Activated T-cell treated with anti-CD3 and anti-CD28 coated beads, Interleukin-2, amount 50 U/mL, for 48 hours (primary cell): ENCODE measurements at places on chromosomes 6 and 20.

DNA sequence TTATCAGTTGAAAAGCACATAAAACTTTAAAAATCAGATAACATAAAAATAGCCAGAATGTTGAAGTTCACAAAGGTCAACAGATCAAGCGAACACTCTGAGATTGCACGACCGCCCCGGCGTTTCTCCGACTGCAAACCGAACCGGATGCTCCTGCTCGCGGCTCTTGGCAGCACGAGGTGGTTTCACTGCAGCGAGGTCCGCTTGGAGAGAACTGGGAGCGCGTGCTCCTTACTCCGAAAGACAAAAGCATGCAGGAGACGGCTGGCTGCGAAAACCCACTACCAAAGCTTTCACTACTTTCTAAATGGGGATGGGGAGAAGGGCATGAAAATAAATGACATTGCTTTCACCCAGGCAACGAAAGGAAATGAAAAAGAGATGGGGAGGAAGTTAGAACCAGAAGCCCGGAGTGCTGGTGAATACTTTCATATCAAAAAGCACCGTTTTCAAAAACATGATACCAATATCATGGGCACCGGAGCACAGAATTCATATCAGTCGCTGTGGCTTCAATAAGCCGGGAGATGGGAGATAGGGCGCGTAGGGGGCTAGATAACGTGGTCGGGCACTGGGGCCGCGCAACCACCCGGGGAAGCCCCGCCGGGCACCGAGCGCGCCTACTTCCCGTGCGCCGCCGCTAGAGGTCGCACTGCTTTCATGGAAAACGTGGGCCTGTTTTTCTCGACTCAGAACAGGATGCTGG is 8.3 kb upstream of the ANKRD60 start:
- DNase-seq: peak; percentile 97

DNA sequence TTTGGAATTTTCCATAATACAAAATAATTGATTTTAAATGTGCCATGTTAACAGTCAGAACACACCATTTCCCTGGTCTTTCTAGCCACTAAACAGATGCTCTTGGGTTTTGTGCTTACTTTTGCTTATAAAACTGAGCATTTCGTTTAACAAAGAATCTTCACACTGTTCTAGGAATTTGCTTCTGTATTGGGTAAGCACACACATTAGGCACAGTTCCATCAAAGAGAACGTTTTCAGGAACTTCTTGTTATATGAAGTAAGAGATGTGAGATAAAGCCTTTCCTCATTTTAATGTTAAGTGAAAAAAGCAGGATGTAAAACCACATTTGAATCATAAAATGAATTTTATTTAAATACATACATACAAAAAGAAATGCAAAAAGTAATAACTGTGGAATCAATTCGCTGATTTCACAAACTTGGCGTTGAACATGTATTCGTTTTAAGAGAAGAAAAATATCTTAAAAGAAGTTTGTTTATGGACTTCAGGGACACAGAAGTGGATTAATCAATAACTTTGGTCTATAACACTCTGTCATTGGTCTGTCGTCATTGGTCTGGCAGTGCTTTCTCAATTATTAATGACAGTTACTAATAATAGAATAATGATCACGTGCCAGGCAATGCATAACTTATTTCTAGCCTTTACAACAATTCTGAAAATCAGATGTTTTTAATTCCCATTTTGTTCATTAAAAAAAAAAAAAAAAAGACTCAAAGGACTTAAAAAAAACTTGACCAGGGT is 199.9 kb upstream of the PRDM1 start:
- DNase-seq: no peak

GRCh38 chr6:88513920-88514319 is 347.8 kb upstream of the CNR1 start:
- no peak for DNase-seq

- DNase-seq: no peak
These were observed 222.5 kb upstream of the SOX4 start for GRCh38 chr6:21371061-21371460.

- no peak for DNase-seq
These were observed 43.4 kb upstream of the RIPOR2 start for GRCh38 chr6:24979176-24979575.

- DNase-seq: peak; percentile 48
These were observed 10.6 kb downstream of the NRN1 start for GRCh38 chr6:5995949-5996713.

DNA sequence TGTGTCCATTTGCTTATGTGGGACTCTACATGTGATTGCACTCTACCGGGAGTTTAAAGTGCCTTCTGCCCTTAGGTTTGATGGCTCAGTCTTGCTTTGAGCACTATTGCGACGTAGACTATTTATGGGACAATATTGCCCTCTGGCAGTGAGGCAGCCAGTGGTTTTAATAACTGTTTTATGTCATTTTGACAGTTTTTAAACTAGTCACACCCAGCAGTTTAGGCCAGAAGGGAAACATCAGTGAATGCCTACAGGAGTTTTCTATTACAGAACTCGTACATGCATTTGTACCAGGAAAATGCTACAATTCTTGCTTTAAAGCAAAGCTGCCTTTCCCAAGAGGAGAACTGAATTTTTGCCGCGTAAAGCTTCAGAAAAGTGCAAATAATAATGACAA is 813.7 kb downstream of the KIF16B start:
- no peak for DNase-seq

GRCh38 chr6:158431036-158431435 is 118.8 kb downstream of the TULP4 start:
- DNase-seq: no peak

DNA sequence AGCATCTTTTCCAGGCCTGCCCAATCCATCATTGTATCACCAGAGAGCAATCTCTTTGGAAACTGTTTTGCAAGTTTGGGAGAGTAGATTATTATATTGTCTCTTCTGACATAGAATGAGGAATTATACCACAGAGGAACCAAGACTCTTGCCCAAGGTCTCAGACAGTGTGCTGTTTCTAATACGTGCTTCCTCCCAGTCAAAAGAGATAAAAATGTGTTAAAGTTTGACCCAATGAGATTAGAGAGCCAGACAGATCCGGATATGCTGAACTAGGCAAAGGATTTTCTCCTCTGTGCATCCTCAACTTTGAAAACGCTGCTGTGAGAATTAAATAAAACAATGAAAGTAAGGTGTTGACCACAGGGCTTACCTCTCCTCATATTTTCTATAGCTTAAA is 18.6 kb upstream of the NT5E start:
- no peak for DNase-seq

- no peak for DNase-seq
These were observed 85.3 kb downstream of the SYCP2 start for GRCh38 chr20:59848182-59848581.

DNA sequence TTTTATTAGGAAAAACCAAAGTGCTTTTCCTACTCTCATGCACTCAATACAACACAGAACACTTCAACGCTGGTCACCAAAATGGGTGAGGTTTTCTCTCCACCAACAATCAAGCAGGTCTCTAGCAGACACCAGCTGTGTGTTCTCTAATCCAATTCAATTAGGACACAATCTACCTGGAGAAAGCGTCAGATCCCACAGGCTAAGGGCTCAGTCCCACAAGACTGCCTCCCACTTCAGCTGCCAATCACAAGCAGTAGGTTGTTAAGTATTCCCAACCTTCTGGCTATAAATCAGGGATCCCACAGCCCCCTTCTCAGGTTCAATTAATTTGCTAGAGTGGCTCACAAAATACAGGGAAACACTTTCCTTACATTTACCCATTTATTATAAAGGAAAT is 47.7 kb downstream of the STMND1 start:
- no peak for DNase-seq

GRCh38 chr20:3612795-3613572 is 50.2 kb downstream of the GFRA4 start:
- no peak for DNase-seq

- no peak for DNase-seq
These were observed 50.5 kb upstream of the GCM1 start for GRCh38 chr6:53199156-53199555.
